ENCODE measurements at places on chromosomes 7 and 10. TPM values are rescaled to one million over a fixed set of nuclear protein-coding genes. Genes with fewer than 3 reads are reported as not detected.

GRCh38 chr10:103502849-103503660, 9.6 kb downstream of the NEURL1 start:
- DNase-seq, result no peak

DNA sequence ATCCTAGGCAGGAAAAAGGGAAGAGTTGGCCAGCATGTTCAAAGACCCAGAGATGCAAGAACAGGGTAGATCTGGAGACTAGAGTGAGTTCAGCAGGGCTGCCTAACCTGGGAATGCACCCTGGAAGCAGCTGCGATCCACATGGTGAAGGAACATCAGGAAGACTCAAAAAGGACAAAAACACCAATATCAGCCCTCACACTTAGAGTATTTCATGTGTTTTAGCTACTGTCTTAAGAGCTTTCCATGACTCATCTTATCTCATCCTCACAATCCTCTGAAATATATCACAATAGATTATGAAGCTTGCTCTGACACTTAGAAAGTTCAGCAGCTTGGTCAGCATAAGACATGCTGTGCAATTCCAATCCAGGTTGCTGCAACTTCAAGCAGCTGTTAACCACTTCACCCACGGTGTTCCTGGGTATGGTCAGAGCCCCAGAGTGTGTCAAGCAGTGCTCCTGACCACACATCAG, 380.9 kb downstream of the PARD3 start:
- DNase-seq, result no peak

- peak; percentile 27 for DNase-seq
Observed at GRCh38 chr7:128201067-128201689, 39.9 kb upstream of the LEP start.

DNA sequence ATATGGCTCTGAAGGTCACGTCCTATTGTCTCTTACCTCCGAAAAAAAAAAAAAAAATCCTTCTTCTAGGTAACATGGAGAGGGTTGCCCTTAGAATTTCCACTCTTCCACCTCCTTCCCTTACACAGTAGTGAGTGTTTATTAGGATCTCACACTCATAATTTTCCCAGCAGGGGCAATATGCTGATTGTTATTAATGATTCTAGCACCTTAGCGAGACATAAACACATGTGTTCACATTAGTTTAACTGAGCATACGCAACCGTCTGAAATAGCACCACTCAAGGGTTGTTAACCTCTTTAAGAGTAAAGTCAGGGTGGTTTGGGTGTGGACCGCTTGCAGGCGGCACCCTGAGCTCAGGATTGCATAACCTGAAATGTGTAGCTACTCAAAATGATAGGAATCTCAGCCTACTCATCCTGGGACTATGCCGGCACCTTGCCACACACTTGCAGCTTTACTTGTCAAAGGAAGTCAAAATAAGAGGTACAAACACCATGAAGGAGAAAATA, 52.2 kb downstream of the CPEB3 start:
- no peak for DNase-seq

- DNase-seq, result peak; percentile 21
Observed at GRCh38 chr7:116271161-116271913, 61.0 kb downstream of the TES start.

The PRPS1L1 gene
- not detected for polyA plus RNA-seq

- no peak for DNase-seq
Observed at GRCh38 chr7:156005202-156005691, 193.0 kb upstream of the SHH start.

Data from left kidney (tissue), 8 donors.